ENCODE measurements at places on chromosomes 4 and X. TPM values are rescaled to one million over a fixed set of nuclear protein-coding genes. Genes with fewer than 3 reads are reported as not detected.
A peak's percentile ranks its signal among the peaks of the same experiment; 100 is the strongest.

Gene RNF175
- not detected for polyA plus RNA-seq

Gene RELL1
- 2.3 TPM for polyA plus RNA-seq

Gene MAOA
- polyA plus RNA-seq: 25.7 TPM

Gene HS6ST2
- not detected for polyA plus RNA-seq

Gene MED14
- 7.1 TPM for polyA plus RNA-seq

Gene CACNA1F
- 0.07 TPM for polyA plus RNA-seq

DNA sequence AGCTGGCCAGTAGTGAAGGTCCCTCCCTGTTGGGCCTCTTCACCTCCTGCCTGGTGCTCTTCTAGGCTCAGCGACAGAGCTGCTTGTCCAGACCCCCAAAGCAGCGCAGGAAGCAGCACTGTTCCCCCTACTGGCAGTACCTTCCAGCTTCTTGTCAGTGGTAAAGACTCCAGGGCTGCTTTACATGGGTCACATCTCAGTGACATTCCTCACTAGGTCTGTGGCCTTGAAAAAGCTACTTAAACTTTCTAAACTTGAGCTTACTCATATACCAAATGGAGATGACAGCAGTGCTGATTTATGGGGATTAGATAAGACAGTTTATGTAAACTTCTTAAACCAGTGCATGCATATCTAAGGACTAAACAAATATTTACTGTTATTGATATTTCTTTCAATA lies 117.3 kb downstream of the FAT4 start:
- no peak for DNase-seq
- no peak overlapping the region for H3K4me3 ChIP-seq
- H3K4me1 ChIP-seq: no peaks in the 10 kb centered on the region
- H3K27ac ChIP-seq: peak overlapping the region; percentile 27
- no peaks in the 10 kb centered on the region for H3K27me3 ChIP-seq

GRCh38 chr4:5933996-5934831 lies 41.3 kb upstream of the CRMP1 start:
- DNase-seq: no peak
- H3K27me3 ChIP-seq: no peaks in the 10 kb centered on the region
- no peaks in the 10 kb centered on the region for H3K4me1 ChIP-seq
- H3K27ac ChIP-seq: no peak overlapping the region
- no peak overlapping the region for H3K4me3 ChIP-seq
- no peaks in the 10 kb centered on the region for H3K36me3 ChIP-seq

GRCh38 chr4:15953625-15954024 lies 9.3 kb downstream of the FGFBP2 start:
- no peak for DNase-seq
- H3K4me3 ChIP-seq: no peak overlapping the region
- no peaks in the 10 kb centered on the region for H3K27me3 ChIP-seq
- H3K27ac ChIP-seq: no peak overlapping the region

DNA sequence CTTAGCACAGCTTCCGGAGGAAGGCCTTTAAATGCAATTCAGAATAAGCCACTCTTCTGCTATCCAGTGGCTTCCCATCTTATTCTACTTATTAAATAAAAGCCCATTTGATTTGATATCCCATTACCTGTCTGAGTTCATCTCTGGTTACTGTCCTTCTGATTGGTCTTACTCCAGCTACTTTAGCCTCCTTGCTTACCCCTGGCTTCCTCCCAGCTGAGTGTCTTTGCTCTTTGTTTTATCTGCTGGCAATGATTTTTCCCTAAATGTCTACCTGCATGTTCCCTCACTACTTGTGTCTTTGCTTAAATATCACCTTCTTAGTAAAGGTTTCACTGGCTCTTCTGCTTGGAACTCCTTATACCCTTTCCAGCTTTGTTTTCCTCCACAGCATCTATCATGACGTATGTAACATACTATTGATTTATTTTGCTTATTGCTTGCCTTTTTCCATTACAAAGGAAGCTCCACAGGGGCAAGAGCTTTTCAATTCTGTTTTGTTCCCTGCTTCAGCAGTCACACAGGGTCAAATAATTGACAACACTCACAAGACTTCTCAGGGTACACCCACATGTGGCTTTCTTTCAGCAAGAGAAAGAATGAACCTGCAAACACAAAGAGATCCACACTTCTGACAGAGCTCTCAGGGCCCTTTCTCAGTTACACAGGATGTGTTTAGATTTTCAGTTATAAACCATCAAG lies 63.8 kb downstream of the TBC1D19 start:
- no peak for DNase-seq
- H3K27ac ChIP-seq: no peak overlapping the region
- no peaks in the 10 kb centered on the region for H3K4me1 ChIP-seq
- H3K4me3 ChIP-seq: no peak overlapping the region

DNA sequence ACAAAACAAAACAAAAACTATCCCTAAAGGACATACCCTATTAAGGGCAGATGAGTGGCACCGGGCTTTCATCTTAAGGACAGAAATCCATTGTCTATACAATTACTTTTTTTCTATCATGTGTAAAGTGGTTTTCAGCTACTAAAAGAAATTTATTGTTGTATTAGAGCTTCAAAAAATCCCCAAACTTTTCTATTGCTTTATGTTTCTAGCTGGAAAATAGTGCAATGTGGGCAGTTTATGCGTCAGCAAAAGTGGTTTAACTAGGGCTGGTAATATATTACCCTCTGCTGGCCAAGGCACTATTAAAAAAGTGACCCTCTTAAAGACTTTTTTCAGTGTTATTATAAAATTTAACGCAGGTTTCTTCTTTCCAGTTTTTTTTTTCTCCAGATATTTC lies 15.5 kb upstream of the GPR82 start:
- H3K27me3 ChIP-seq: peaks cover 6% of the 10 kb centered on the region
- H3K36me3 ChIP-seq: no peaks in the 10 kb centered on the region
- DNase-seq: no peak
- H3K4me1 ChIP-seq: no peaks in the 10 kb centered on the region

DNA sequence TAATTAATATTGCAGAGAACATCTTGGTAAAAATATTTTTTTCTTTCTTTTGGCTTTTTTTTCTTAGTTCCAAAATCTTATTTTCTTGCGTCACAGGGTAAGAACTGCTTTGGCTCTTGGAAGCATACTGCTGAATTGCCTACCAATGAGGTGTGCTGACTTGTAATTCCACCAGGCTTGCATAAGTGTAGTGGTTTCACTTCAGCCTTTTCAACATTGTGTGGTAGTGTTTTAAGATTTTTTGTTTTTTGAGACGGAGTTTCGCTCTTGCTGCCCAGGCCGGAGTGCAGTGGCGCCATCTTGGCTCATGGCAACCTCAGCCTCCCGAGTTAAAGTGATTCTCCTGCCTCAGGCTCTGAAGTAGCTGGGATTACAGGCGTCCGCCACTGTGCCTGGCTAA lies 42.4 kb downstream of the N4BP2 start:
- peak overlapping the region; percentile 50 for H3K27ac ChIP-seq
- DNase-seq: no peak
- no peak overlapping the region for H3K4me3 ChIP-seq
- H3K27me3 ChIP-seq: no peaks in the 10 kb centered on the region

DNA sequence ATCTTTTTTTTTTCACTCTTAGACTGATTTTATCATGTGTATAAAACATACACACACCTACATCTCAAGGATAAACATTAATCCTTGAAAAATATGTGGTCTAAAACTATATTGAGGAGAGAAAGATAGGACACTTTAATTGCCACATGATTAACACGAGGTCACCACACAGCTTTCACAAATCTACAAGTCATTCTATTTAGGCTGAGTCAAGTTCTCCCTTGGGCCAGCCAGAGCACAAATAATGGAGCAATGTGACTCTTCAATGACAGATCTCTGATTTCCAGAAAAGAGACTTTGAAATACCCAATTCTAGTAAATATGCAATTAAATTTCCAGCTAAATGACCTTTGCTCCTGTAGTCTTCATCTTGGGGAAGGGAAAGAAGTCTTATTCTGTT lies 12.9 kb upstream of the ADH4 start:
- no peaks in the 10 kb centered on the region for H3K4me1 ChIP-seq
- no peaks in the 10 kb centered on the region for H3K27me3 ChIP-seq
- DNase-seq: no peak
- no peaks in the 10 kb centered on the region for H3K36me3 ChIP-seq
- H3K27ac ChIP-seq: no peak overlapping the region

GRCh38 chr4:2794486-2795299 lies 1.8 kb downstream of the SH3BP2 start:
- no peaks in the 10 kb centered on the region for H3K36me3 ChIP-seq
- H3K4me1 ChIP-seq: peaks cover 83% of the 10 kb centered on the region
- no peaks in the 10 kb centered on the region for H3K27me3 ChIP-seq
- peak overlapping the region; percentile 89 for H3K27ac ChIP-seq

- H3K27ac ChIP-seq: no peak overlapping the region
- no peak for DNase-seq
- no peak overlapping the region for H3K4me3 ChIP-seq
- no peaks in the 10 kb centered on the region for H3K36me3 ChIP-seq
- peaks cover 25% of the 10 kb centered on the region for H3K4me1 ChIP-seq
These were observed 98.1 kb upstream of the EGFL6 start for GRCh38 chrX:13471269-13471668.

DNA sequence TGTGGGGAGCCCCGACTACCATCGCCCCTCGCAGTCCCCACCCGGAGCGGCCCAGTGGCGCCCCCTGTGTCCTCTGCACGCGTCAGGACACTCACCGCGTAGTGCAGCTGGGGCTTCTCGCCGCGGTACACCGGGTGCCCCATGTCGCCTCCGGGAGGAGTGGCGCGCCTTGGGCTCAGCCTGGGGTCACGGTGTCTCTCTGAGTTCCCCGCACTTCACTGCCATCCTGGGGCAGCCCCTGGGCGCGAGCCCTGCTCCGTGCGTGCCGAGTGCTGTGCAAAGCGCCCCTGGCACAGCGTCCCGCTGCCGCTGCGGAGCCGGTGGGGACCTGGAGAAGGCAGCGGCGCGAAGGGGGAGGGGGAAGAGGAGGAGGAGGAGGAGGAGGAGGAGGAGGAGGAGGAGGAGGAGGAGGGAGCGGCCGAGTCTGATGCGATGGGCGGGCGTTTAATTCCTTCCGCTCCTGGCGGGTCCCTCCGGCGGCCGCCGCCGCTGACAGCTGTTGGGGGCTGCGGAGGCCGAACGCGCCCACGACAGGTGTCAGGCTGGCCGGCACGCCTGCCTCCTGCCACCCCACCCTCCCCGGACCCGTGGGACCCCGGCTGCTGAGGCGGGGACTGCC lies 134.3 kb downstream of the AMELX start:
- no peaks in the 10 kb centered on the region for H3K27me3 ChIP-seq
- DNase-seq: peak; percentile 62
- no peaks in the 10 kb centered on the region for H3K36me3 ChIP-seq
- H3K4me1 ChIP-seq: no peaks in the 10 kb centered on the region
- H3K27ac ChIP-seq: peak overlapping the region; percentile 65

DNA sequence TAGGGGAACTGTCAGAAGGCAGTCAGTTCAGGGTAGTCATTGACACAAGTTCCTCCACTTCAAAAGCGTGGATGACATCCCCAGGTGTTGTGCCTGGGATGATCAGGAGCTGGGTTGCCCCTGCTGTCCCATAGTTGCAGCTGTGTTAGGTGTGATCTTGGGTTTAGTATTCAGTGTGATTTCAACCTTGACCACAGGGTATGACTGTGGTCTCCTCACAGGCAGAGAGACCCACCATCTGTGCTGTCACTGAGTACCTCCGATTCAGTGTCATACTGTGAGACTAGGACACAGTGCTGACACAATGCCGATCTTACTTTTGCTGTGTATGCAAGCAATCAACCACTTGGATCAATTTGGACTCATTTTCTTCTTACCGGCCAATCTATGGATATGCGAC lies 25.2 kb downstream of the FOXR2 start:
- no peak overlapping the region for H3K27ac ChIP-seq
- H3K4me1 ChIP-seq: no peaks in the 10 kb centered on the region
- no peaks in the 10 kb centered on the region for H3K36me3 ChIP-seq

DNA sequence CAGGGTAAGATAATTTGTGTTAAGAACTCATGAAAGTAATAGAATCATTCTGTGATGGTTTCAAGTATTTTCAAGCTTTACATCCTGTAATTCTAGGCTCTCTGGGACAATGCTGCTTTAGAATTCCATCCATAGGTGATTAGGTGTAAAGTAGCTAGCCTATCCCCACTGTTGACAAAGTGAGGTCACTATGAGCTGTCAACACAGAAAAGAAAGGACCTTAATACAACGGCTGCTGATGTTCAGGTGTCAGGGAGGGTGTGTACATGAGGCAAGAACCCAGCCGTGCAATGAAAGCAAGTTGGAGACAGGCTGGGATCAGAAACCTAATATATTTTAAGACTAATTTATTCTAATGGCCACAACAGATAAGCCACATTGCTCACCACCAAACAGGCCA lies 36.8 kb upstream of the SH3RF1 start:
- peaks cover 12% of the 10 kb centered on the region for H3K4me1 ChIP-seq
- H3K36me3 ChIP-seq: no peaks in the 10 kb centered on the region
- no peak for DNase-seq

DNA sequence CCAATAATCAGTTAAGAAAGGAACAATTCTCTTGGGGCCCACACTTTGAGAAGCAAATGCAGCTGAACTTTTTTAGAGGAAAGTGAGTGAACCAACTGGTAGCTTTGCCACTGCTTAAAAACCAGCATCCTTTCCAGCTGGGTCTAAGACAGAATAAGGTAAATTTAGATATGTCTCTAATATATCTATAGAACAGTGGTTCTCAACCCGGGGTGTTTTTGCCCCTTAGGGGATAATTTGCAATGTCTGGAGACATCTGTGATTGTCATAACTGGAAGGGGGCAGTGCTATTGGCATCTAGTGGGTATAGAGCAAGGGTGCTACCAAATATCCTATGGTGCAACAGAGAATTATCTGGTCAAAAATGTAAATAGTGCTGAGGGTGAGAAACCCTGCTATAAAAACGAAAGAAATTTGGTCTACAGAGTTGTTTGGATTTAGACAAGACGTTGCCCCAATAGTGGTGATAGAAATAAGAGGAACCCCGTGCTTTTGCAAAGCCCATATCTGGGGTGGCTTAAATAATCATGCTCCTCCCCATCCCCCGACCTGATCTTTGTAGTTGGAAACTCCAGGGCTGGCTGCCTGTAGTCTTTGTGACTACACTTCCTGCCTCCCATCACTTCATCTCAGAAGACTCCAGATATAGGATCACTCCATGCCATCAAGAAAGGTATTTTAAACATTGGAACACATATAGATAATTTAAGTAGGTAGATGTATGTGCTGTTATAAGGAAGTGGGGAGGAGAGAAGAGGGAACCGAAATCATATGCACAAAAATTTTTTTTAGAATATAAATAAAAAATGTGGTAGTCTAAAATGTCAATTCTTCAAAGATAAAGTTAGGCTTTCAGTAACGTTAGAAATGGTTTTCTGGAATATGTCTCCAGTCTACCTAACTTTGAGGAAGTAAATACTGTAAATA lies at the start of gene TLR7:
TLR7 (plus strand) TSS at position 622 of the 927 bp plus-strand sequence. CDS start 507 bp downstream, outside the sequence.
- no peak within 1 kb of the TSS for H3K4me3 ChIP-seq
- H3K27ac ChIP-seq: no peak within 1 kb of the TSS
- H3K27me3 ChIP-seq: no peaks in the 10 kb centered on the region
- H3K4me1 ChIP-seq: no peaks in the 10 kb centered on the region
- DNase-seq: no peak

GRCh38 chr4:110475881-110476818 lies at the start of gene ENPEP:
ENPEP (plus strand) TSS chr4:110476155; CDS start chr4:110476415, 260 bp downstream.
- H3K4me3 ChIP-seq: peak within 1 kb of the TSS; percentile 53
- H3K27ac ChIP-seq: peak within 1 kb of the TSS; percentile 78
- H3K36me3 ChIP-seq: no peaks in the 10 kb centered on the region
- H3K4me1 ChIP-seq: peaks cover 6% of the 10 kb centered on the region

Data from heart right ventricle (tissue), 16 donors.